ENCODE measurements at places on chromosomes 12 and 14.

DNA sequence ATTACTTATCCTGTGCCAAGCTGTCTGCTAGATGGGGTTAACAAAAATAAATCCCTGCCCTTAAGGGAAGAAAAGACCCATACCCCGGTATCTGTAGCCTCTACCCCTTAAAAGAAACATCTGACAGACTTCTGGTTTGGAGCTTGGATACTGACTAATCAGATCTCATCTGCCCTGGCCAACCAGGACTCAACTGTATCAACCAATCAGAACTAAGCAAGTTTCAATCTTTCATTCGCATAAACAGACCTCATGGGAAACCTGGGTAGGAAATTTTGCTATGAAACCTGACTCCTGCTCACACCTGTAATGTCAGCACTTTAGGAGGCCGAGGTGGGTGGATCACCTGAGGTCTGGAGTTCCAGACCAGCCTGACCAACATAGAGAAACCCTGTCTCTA lies 26.4 kb upstream of the PRMT8 start:
- no peak for DNase-seq

GRCh38 chr14:66959437-66960050 lies 229.7 kb upstream of the GARIN2 start:
- DNase-seq, result no peak

DNA sequence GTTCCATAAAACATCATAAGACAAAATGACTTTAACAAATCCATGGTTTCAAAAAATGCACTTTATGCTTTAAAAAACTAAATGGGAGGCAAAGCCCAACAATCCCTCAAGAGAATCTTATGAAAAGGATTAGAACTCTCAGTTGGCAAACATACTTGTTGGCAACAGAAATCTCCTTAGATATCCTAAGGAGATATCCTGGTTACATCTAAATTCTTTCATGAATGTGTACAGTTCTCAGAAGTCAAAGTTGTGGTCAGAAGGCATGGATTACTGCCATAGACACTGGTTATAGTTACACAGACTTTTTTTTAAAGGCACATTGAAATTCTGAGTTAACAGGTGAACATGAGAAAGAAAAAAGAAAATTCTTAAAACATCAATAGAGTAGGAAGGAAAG lies 17.5 kb upstream of the ISM2 start:
- DNase-seq, result no peak

DNA sequence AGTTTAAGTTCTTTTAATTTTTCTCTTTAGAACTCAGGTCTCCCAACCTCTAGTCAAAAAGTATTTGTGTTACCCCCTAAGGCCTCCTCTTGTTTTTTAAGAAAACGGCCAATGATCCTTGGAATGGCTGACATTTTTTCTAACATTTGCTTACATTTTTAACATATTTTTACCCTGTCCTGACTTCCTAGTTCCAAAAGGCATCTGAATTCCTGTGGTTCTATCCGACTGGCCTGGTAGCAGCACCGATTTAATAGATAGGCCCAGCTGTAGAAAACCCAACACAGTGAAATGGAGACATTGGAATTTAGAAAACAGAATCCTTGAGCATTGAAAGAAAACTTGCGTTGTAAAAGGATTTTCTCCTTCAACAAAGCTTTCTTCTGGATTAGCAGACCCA lies 134.7 kb upstream of the GSC start:
- DNase-seq, result no peak

GRCh38 chr14:85536833-85537190 lies 6.9 kb downstream of the FLRT2 start:
- no peak for DNase-seq

DNA sequence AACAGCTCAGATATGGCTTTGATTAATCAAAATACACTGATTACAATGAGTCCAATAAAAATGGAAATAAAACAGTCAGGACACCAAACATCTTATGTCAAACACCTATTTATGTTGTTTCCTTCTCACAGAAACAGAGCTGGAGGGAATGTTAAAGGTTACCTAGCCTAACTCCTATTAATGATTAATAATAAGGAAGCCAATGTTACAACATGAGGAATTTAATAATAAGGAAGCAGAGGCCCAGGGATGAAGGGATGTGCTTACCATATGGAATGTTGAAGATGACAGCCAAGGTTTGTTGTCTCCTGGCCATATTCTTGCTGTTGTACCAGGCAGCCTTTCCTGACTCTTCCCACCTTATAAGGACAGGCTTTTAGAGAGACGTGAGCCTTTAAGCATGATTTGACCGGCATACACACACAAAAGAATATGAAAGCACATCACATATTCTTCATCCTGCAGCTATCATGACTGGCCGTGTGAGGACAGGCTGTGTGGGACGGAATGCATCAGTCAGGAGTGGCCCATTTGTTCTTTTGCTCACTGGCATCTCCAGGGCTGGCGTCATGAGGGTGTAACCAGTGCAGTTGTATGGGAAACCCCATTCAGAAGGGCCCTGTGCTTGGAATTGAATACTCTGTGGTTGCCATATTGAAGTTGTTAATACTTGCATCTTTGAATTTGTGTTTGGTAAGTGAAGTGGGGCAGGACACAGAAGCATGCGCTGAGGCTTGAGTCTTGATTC lies 3.1 kb upstream of the GPRC5D start:
- no peak for DNase-seq

DNA sequence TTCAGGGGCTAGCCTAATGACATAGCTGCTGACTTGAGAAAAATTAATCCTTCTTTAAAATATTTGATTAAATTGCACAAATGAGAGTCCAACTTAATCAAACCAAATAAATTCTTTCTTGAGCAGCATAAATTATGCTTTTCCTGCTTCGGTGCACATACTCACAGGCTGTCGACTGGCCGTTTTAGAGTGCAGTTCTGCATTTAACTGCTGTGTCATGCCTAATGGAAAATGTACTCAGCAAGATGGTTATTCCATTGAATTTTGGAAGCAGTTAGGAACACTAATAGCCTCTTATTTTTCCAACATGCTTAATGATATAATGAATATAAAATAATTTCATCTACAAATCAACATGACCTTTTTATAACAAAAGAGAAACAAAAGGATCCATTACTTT lies 266.1 kb upstream of the LRIG3 start:
- no peak for DNase-seq

DNA sequence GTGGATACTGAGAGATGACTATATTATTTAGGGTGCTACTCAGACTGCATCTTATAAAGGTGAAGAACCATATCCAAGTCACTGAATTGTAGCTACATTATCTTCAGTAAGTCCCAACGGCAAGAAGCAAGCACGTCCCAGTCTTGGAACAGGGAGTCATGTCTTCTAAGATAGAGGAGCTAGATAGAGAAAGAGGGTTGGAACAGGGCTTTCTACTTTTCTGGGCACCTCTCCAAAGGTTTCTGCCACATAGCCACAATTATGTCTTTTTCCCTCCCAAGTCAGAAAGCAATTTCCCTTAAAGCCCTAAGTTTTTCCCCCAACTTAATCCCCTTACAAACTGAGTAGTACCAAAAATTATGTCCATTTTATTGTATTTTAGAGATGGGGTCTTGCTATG lies 22.4 kb downstream of the MAPK1IP1L start:
- no peak for DNase-seq

All from NCI-H1436 (cell line).